ENCODE measurements at places on chromosomes 3 and 15. TPM values are rescaled to one million over a fixed set of nuclear protein-coding genes. Genes with fewer than 3 reads are reported as not detected.

SNTN gene
- total RNA-seq, result not detected

- DNase-seq, result no peak
These were observed 19.7 kb upstream of the SLC22A13 start for GRCh38 chr3:38245930-38246329.

SPINK8 gene
- not detected for total RNA-seq

- DNase-seq, result no peak
These were observed 617 bp upstream of the HPS3 start for GRCh38 chr3:149128821-149129220.

DNA sequence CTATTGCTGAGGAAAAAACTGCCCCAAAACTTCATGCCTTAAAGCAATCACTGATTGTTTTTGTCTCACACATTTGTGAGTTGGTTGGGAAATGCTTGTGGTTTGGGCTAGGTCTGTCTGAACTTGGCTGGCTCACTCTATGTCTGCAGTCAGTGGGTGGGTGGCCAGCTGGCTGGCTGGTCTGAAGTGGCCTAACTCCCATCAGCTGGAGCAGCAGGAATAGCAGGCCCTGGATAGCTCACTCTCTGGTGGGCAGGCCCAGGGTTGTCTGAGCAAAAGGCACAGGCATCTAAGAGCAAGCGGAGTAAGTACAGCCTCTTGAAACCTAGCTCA lies 37.7 kb upstream of the PRR20G start:
- peak; percentile 18 for DNase-seq

- DNase-seq, result no peak
These were observed 36.6 kb upstream of the MTMR10 start for GRCh38 chr15:31027910-31028578.

SLC2A2 gene
- total RNA-seq, result not detected

CCR8 gene
- total RNA-seq, result not detected

CYFIP1 gene
- 95.7 TPM for total RNA-seq

DNA sequence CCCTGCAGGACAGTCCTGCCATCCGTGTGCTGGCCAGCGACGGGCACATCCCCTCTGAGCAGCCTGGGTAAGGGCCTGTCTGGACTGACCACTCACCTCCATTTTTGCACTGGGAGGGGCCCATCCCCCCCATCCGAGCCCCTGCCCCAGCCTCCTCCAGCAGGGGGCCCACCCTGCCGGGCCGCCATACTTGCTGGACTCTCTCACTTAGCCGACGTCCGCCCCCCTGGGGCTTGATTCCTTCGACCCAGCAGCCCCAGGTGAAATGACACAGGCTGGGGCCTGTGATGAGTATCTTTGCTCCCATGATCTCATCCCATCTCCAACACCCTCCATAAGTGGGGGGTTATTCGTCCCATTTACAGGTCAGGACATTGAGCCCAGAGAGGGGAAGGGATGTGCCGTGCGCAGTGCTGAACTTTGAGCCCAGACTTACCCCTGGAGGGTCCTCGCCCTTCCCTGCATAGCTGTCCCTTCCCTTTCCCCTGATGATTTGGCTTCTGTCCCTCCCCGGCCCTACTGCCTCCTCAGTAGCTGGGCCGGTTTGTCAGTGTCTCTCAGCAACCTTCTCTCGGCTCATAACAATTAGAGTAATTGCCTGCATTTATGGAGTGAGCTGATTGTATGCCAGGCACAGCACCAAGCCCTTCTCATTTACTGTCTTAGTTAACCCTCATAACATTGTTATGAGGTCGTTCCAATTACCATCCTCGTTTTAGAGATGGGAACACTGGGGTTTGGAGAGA lies 4.2 kb downstream of the LMAN1L start:
- no peak for DNase-seq

DNA sequence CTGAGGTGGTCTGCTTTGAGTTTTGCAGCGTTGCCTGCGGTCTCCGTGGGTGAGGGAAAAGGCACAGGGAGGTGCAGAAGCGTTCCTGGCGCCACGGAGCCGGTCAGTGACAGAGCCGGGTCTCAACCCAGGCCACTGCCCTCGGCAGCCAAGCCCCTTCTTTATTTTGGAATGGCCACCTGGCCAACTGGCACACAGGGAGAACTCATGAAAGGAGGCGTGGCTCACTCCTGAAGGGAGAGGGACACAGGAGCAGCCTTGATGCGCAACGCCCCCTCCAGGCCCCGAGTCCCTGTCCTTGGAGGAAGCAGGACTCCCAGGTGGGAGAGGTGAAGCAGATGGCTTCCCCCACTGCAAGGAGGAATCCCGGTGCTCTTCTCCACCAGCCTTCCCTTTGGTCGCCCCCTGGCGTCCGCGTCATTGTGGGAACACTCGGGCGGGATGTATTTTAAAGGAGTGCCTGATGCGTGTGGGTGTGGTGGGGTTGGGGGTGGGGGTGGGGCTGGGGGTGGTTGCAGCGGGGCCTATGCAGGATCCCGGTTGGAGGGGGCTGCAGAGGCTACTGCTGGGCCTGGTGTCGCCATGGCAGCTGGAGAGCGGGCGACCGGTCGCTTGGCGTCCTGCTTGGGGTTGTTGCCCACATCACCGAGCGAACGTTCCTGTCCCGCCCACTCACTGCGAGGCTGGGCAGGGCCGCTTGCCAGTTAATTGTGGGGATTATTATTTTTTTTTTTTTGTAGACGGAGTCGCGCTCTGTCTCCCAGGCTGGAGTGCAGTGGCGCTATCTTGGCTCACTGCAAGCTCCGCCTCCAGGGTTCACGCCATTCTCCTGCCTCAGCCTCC lies 32.6 kb downstream of the APBA2 start:
- DNase-seq, result no peak

GRCh38 chr3:179410999-179411398 lies 40.3 kb downstream of the GNB4 start:
- DNase-seq, result no peak

DNA sequence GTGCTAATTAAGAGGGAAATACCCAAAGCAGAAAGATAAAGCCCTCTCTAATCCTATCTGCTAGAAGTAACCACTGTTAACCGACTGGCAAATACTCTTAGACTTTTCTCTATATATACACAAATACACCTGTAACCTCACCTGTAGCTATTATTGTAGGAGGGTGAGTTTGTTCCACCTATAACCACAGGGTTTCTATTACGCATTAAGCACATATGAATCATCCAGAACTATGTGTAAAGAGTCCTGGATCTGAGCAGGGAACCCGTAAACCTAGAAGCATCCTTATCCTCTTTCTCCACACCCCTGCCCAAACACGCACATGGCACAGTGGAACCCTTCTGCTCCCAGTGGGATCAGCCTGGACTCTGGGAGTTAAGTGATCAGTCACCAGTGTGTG lies 172.8 kb upstream of the C2CD4B start:
- DNase-seq, result peak; percentile 65

UBL7 gene
- 55.1 TPM for total RNA-seq

DNA sequence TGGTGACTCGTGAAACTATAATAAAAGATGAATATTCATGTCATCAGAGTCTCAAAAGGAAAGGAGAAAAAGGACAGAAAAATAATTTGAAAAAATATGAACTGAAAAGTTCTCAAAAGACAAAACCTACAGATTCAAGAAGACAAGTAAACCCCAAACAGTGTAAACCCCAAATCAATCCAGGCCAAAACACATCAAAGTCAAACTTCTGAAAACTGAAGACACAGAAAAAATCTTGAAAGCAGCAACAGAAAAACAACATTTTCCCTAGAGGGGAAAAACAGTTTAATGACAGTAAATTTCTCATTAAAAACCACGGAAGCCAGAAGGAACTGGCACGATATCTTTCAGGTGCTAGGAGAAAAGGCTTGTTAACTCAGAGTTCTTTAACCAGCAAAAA lies 143.8 kb downstream of the PEAK1 start:
- DNase-seq, result no peak

GRCh38 chr3:128502712-128503111 lies 9.7 kb upstream of the GATA2 start:
- no peak for DNase-seq

- DNase-seq, result no peak
These were observed 82.7 kb upstream of the FNDC3B start for GRCh38 chr3:171956705-171957104.

GRCh38 chr3:108438542-108438941 lies 71.9 kb downstream of the MYH15 start:
- DNase-seq, result no peak

ACKR2 gene
- total RNA-seq, result 0.20 TPM

PFKFB4 gene
- 53.4 TPM for total RNA-seq

All from foreskin keratinocyte (primary cell).